ENCODE measurements at places on chromosomes 1 and 21.

DNA sequence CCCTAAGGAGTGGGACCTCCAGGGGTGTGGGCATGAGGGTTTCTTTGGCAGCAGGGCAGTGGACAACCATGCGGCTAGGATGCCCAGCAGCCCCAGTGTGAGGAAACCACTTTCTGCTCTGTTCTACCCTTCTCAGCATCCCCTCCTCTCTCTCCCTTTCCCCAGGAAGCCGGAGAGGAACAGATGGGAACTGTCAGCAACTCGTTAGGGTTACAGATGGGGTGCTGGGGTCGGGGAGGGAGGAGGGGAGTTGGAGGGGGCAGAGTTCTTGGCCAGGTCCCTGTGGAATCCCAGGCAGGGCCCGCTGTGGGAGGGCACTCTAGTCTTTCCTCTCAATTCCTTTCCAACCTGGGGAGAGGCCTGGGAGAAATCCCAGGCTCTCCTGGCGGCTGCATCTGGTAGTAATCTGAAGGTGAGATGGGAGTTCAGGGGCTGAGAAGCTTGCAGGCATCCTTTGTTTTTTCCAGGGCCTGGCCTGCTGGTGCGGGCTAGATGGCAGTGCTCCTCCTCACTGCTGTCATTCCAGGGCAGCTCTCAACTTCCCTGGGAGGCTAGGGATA is 93.9 kb upstream of the CSF3R start:
- no peak for DNase-seq

DNA sequence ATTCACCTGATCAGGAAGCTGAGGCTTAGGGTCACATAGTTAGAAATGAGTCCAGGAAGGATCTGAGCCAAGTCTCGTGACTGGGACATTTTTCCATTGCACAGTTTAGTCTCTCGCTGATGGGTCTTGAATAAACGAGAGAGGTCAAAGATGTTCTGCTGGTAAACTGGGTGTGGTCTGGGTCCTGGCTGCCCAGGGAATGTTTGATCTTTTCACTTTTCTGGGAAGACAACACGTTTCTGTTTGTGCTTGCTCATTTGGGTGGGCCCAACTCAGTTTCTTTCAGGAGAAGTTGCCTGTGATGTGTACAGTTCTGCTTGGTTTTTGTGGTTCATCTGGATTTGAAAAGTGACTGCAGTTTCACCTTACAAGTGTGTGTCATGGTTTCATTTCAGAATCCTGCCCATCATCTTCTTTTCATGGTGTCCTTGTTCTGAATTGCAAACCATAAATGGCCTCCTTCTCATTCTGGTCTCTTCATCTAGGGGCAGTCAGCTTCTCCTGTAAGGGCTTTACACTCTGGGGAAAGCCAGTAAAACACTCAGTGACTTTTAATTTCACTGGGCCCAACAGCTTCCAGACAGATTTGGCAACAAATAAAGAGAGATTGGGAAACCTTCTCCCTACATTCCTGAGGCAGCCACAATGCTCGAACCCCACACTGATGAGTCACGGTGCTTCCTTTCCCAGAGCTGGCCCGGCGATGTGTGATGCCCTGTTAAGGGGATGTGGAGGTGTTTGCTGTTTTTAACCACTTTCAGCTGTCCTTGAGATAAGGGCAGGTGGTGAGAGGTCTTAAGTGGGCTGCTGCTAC is 7.2 kb upstream of the TACSTD2 start:
- peak; percentile 63 for DNase-seq

DNA sequence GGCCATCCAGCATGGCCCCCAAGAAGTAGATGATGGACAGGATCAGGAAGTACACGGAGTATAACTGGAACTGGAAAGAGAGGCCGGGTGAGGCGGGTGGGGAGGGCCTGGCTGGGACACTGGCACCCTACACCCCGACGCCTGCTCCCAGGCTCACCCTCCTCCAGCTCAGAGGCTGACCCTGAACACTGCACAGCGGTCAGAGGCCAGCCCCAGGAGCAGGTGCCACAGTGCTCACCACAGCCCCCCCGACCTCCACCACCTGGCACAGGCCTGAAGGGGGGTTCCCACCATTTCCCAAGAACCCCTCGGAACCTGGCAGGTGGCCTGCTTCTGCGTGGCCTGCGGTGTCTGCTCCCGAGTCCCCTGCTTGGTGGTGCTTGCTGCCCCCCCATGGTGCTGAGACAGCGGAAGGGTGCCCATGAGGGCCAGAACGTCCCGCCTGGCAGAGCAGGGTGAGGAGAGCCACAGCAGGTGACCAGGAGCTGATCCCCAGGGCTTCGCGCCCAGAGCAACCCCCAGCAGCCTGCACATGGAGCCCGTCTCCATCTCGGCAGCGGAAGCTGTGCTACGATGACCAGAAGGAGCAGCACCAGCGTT is 26.1 kb downstream of the SLC19A1 start:
- DNase-seq: no peak

GRCh38 chr21:15616864-15617574 is 112.8 kb upstream of the USP25 start:
- DNase-seq: peak; percentile 7

DNA sequence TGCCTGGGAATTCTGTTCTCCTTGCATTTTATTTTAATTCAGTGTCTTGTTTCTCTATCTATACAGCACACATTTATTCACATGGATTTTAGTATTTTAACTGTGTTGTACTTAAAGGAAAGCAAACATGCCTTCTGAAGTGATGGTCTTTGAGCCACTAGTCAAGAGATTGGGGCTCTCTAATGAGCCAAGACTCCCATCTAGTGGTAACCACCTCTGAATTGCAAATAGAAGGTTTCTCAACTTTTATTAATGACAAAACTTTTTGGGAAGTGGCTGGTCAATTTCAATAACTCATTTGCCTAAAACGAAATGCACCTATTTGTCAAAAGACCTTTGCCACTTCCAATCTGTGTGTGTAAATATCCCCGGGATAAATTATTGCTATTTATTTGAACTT is 199.6 kb downstream of the LTN1 start:
- DNase-seq: no peak

DNA sequence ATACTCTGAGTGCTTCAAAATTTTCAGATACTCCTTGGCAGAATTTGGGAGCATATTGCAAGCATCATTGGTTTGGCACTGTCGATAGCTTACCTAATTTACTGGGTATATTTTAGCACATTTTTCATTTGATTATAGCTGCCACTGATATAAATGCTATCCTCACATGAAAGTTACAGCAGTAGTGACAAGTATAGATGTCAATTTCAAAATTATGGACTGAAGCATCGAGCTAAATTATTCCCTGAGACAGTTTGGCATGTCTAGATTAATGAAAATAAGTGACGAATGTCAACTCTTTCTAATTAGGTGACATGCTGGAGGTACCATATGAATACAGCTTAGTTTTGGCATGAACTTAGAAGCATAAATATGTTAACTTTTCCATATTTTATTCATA is 83.1 kb downstream of the LRRC7 start:
- no peak for DNase-seq

GRCh38 chr1:42340901-42341300 is 5.9 kb upstream of the FOXJ3 start:
- no peak for DNase-seq

DNA sequence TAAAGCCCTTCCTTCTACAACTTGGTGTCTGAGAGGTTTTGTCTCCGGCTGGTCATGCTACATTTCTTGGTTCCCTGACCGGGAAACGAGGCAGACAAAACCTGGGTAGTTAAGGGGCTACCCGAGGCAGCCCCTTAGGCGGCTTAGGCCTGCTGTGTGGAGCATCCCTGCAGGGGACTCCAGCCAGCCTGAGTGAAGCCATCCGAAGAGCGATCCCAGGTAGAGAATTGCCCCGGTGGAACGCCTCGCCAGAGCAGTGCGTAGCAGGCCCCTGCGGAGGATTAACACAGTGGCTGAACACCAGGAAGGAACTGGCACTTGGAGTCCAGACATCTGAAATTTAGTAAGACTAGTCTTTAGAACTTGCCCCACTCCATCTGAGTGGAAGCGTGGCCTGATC is 21.2 kb upstream of the MYOCOS start:
- no peak for DNase-seq

GRCh38 chr1:24329797-24330543 is 10.8 kb downstream of the GRHL3 start:
- DNase-seq: no peak

DNA sequence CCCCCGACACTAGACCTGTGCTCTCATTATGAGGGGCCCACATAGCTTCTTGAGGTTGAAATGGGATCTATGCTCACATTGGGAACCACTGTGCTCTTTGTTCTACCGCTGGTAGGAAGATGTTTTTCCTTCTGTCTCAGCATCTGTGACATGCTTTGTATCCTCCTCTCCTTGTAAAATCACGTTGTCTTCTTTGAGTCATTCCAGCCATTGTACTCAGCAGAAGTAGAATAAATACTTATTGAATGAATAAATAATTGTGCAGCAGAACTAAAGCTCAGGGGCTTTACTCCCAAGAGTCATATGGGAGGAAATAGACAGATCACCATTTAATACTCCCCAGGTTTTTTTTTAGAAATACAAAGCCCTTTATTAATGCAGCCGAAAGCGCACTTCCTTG is 66.3 kb upstream of the EDEM3 start:
- DNase-seq: no peak

GRCh38 chr1:112508278-112509004 is at the start of gene WNT2B:
TSS of gene WNT2B (plus strand) at chr1:112508965. CDS start at chr1:112509263, 298 bp downstream.
- DNase-seq: no peak

GRCh38 chr21:45158491-45159423 is 84.4 kb downstream of the ADARB1 start:
- DNase-seq: peak; percentile 61

GRCh38 chr1:46211051-46211450 is 7.9 kb downstream of the LURAP1 start:
- DNase-seq: no peak

DNA sequence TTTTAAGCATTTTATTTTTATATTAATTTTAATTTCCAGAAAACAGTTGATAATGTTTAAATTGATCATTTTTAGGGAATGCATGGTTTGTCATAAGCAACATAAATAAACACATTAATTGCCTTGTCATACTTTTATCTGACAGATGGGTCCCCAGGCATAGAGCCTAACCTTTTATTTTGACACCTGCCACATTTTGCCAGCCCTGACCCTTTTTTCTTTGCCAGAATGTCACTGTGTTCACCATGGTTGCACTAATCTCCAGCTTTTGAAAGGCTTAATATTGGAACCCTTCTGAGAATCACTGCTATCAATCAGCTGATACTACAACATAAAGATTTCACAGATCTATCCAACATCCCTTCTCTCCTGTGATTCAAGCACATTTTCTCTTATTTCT is 56.0 kb upstream of the DPYD start:
- DNase-seq: no peak

- no peak for DNase-seq
These were observed 123.4 kb downstream of the ATP6V1G3 start for GRCh38 chr1:198417039-198417438.

DNA sequence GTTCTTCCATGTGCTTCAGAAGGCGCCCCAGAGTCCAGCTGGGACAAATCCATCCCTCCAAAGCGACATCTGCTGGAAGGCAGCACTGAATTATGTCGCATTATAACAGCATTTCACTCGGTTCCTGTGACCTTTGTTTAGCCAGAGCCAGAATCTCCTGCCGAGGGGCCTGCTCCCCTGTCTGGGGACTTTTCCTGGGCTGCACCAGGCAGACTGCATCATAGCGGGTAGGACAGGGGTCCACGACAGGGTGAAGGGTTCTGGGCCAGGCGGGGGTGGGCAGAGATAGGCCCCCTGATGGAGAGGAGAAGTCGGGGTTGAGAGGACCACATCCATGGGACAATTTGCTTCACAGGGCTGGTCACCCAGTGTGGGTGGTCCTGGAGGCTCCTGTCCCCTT is 276.9 kb downstream of the MATN1 start:
- DNase-seq: no peak

- DNase-seq: no peak
These were observed 21.3 kb downstream of the PDE4B start for GRCh38 chr1:65813956-65814355.

GRCh38 chr21:44732956-44733355 is 21.6 kb upstream of the TSPEAR start:
- DNase-seq: no peak

DNA sequence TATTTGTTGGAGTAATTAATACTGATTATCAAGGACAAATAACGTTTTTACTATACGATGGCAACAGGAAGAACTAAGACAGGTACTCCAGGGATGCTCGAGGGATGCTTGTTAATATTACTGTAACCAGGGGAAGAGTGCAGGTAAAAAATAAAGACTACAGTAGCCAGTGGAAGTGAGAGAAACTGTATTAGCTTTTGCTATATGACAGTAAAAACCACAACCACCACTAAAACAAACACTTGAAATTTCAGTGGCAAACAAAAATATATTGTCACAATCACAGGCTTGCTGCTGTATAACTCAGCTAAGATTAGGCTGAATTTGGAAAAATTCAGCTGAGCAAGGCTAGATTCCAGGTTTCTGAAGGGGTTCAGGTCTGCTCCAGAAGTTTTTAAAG is 812.6 kb upstream of the ADGRL4 start:
- no peak for DNase-seq

- peak; percentile 7 for DNase-seq
These were observed 67.2 kb downstream of the UCK2 start for GRCh38 chr1:165894591-165894990.

- DNase-seq: peak; percentile 84
These were observed 8.6 kb downstream of the YBEY start for GRCh38 chr21:46294647-46295176.

DNA sequence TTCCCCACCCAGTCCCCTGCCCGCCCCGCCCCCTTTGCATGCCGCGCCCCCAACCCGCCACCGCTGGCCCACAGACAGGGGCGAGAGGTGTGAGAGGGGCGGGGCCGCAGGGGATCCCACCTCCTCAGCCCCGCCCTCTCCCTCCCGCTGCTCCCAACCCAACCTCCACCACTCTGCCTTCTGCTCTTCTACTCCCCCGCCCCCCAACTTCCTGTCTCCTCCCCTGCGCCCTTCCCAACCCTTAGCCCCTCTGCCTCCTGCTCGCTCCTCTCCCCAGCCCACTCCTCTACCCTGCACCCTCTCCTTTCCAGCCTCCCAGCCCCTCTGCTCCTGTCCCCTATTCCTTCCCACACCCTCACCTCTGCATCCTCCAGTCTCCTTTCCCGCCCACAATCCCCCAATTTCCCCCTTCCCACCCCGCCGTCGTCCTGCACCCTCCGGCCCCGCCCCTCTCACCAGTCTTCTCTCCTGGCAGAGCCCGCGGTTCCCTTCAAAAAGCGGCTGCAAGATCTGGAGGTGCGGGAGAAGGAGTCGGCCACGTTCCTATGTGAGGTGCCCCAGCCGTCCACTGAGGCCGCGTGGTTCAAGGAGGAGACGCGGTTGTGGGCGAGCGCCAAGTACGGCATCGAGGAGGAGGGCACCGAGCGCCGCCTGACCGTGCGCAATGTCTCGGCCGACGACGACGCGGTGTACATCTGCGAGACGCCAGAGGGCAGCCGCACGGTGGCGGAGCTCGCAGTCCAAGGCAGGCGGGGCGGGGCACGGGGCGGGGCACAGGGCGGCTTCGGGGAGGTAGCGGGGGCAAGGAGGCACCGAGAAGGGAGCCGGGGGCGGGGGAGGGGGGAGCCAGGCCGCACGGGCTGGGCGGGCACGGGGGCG is 5.4 kb downstream of the OBSCN start:
- DNase-seq: peak; percentile 93

DNA sequence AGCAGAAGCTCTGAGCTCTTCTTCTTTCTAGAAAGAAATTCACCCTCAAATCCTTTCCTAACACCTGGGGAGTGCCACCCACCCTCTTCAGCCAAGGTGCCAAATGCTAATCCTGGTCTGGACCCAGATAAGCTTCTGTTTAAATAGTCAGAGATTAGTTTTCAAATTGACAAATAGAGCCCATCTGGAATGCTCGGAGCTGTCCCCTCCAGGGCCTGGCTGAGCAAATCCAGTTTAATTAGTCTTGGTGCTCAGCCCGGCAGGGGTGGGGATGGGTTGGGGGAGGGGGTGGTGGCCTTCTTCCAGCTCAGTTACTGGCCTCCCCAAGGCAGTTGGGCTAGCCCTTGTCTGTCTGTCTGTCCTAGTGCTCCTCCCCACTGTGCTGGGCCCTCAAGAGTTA is 269.5 kb downstream of the GRIK3 start:
- DNase-seq: no peak

All from inflammatory macrophage (primary cell).